ENCODE measurements at places on chromosomes 11 and 22.

DNA sequence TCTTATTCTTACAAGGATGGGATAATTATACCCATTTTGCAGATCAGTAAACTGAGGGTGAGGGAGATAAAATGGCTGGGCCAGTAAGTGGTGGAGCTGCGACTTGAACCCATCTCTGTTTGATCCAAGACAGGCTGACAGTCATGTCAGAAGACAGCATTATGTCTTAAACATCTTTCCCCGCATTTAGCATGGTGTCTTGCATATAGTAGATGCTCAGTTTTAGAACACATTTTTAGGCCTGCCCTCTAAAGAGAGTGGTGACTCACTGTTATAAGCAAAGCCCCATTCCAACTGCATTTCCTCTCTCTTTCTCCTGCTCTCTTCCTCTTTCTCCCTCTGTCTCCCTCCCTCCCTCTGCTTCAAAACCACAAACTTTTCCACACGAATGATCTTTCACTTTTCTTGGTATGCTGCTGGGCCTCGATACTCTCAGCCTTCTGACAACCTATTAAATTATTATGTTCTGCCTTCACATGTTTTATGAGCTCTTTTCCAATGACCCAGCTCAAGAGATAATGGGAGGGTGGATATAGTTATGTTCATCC is 25.2 kb downstream of the CWC15 start:
- DNase-seq: no peak

DNA sequence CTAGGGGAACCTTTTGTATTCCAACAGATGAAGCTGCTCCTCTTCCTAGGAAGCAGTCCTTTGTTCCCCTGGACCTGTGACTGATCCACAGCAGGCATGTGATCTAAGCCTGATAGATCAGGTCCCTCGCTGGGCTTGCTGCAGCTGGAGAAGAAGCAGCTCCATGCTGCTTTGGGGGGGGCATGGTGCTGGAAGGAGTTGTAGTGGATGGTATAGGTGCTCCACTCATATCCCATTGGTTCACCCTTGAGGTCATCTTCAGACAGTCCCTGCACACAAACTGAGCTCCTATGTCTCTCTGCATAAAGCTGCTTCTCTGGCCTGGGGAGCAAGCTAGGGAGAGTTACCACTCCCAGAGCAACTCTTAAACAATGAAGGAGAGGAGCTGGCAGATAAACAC is 9.5 kb upstream of the RIC3 start:
- no peak for DNase-seq

DNA sequence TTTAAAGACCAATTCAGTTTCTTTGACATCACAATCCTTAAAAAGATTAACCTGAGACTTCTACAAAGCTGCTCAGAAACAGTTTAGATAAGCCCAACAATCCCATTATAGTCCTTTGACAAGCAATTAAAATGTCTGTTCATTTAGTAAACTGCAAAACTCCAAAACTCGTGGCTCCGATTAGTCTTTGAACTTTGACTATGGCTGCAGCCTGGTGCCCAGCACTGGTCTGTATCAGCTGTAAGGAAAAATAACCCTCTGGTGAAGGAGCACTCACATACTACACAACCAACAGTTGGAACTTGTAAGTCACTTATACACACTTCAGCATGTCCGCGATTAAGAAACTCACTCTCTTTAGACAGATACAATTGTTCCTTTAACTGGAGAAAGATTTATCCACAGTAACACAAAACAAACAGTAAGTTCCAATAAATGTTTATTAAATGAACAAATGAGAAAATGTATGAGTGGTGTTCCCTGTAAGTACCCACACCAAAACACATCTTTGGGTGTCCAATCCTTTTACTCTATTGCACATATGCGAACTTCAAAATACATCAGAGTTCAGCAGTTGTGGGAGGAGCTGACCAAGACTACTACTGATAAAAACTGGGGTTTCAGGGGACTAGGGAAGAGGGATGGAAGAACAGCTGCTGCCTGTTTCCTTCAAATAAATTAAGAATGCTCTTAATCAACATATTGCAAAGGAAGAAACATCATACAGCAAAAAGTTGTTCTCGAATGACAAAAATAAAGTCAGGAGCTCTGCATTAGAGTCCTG is 36.4 kb downstream of the PITPNB start:
- DNase-seq: no peak

DNA sequence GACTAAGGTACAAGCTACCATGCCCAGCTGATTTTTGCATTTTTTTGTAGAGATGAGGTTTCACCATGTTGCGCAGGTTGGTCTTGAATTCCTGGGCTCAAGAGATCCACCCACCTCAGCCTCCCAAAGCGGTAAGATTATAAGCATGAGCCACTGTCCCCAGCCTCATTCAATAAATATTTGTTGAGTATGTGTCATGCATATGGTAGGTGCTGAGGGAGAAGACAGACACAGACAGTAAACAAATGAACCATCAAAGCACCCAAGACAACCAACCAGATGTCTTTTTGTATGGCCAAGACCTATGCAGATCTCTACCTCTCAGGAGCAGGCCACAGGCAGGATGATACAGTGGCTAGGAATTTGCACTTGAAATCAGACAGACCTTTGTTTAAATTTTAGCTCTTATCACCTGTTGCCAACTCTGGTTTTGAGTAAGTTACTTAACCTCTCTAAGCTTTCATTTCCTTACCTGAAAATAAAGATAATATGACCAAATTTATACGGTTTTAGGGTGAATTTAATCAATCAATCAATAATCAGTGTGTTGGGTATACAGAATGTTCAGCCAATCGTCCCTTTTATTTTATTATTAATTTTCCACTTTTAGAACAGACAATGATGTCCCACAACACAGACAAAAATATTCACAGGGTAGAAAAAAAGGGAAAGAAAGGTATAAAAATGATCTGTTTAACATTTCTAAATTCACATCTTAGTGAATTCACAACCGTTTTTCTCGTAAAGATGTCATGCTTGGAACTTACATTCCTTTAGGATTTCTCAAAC is 128.2 kb downstream of the SGSM3 start:
- DNase-seq: no peak

- DNase-seq: no peak
These were observed 851 bp upstream of the GRAMD4 start for GRCh38 chr22:46619240-46619829.

GRCh38 chr22:27474711-27475547 is 326.6 kb downstream of the MN1 start:
- DNase-seq: no peak

- DNase-seq: no peak
These were observed at the start of gene ZNF70 for GRCh38 chr22:23750714-23751440. Gene ZNF70 (minus strand): TSS chr22:23751112. CDS start chr22:23745140, 5,972 bp downstream.

- DNase-seq: no peak
These were observed 495 bp upstream of the IFITM1 start for GRCh38 chr11:313304-313786.
